ENCODE measurements at places on chromosomes 4 and X. TPM values are rescaled to one million over a fixed set of nuclear protein-coding genes. Genes with fewer than 3 reads are reported as not detected.

GRCh38 chr4:72569719-72570235, 756 bp upstream of the ADAMTS3 start:
- no peak for DNase-seq

DNA sequence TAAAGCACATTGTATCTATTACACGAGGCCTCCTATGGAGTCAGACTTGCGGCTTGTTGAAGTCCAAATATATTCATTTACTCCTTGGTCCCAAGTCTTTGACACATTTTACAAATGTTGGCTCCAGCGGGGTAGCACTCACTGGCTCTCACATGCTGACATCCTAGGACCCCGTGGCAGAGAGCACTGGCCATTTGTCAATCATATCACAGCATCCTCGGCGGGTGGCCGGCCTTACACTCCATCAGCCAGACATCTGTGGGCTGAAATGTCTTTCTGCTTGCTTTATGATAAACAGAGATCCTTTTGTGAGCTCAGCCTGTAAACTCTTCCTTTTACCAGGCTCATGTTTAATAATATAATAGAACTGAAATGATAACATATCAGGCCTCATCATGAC, 25.7 kb upstream of the VCX2 start:
- DNase-seq = no peak

Gene FAM47A
- total RNA-seq = not detected

Gene KCNIP4
- 0.28 TPM for total RNA-seq

Gene SLC35A2
- total RNA-seq = 40.8 TPM

Gene TGIF2LX
- not detected for total RNA-seq

DNA sequence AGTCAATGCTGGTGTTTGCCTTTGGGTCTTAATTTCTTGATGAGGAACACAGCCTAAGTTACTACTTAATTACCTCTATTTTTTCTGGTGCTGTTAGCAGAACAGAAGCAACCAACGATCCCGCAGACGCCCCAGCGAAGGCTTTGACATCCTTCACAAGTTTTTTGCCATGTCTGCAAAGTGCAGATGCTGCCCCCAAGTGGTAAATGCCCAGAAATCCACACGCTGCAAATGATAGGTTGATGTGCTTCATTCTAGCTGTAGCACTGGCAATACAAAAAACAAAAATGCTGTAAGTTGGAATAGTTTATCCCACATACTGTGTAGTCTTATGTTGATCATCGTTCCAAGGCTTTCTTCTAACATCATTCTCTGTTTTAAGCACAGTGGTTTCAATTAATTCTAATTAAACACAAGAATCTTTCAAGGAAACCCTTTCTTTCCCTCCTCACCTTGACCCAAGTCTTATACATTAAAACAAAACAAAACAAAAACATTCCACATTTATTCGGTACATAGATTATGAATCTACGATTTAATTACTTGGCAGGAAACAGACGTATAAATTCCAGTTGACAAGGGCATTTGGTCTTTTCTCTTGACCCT, 1.2 kb downstream of the PNPLA4 start:
- peak; percentile 71 for DNase-seq

DNA sequence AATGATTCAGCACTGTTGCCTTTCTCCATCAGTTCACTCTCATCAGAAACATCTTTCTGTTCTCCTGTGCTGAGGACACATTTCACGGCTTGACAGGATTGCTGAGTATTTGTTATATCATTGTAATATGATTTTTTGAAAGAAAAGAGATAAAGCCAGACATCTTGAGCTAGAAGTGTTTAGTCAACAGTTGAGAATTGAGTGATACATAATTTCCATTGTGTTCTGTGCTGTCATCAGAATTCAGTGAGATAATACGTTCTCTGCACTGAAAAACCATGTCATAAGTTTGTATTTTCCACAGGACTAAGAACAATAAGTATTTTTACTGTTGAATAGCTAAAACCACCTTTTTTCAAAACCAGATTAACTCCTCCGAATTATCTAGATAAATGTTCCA, 50.2 kb upstream of the GPRIN3 start:
- DNase-seq = no peak

Gene MAGEA2B
- total RNA-seq = not detected

- peak; percentile 34 for DNase-seq
These were observed 19.2 kb downstream of the SUPT20HL2 start for GRCh38 chrX:24294619-24295018.

DNA sequence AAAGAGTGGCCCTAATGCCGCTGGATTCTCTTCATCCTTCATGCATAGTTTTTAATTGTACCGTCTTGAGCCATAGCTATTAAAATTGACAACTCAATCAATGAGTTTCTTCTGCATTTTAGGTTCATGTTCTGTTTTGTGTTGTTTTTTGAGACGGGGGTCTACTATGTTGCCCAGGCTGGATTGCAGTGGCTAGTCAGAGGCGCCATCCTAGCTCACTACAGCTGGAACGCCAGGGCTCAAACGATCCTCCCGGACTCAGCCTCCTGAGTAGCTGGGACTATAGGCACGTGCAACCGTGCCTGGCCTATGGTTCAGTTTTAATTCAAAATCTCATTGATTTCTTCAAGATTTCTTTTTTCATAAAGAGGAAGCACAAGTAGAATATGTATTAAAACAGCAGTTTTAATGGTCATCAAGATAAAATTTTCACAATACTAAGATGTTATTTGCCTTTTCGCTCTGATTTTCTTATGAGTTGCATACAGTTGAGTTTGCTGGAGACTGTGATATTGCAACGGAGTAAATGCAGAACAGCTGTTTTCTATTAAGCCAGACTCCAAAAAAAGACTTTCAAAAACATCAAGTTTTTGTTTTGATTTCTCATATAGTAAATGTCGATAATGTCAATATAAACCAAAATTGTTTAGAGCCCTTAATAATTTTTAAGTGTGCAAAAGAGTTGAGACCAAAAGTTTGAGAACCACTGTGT, 1.1 kb upstream of the STX18 start:
- no peak for DNase-seq

DNA sequence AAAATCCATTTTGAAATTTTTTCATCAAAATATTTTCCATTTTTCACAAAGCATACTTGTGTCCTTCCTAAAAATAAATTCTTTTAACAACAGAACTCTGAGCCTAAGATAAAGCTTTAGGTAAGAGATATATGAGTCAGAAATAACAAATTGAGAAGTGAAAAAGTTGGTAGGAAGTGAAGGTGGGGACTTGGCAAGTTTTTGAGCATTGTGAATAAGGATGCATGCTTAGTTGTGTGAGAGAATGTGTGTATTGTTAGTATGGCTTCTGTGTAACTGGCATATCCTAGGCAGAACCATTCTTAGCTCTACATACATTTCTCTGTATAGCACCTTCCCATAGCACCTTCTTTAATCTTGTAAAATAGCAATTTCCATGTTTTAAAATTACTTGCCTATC, 6.8 kb downstream of the ASB5 start:
- no peak for DNase-seq

GRCh38 chr4:88022289-88022688, 14.9 kb downstream of the PKD2 start:
- no peak for DNase-seq

DNA sequence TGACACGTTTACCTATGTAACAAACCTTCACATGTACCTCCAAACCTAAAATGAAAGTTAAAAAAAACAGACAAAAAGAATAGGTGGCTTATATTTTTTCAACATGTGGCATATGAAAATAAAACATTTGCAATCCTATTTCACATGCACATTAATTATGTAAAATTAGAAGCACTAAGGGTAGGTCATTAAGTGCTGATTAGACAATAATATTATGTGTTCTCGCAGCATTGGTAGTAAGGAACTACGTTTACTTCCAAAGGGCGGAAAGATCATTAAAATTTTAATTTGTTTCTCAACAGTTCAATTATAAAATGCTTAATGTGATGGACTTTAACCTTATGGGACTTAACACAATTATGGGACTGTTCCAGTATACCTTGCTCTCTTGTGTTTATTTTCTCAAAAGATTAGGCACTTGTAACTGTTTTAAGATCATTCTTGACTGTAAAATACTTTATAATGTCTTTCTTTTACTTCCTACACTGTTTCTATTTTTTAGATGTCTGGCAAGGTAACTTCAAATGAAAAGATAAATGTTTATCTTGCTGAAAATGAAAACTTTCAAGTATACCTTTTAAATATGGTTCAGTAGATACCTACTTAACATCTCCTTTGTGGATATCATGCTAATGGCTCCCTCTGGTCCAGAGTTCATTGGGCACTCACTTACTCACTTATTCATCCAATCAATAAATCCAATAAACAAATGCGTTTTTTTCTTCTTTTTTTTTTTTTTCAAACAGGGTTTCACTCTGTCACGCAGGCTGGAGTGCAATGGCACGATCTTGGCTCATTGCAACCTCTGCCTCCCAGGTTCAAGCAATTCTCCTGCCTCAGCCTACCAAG, 202.0 kb downstream of the ARAP2 start:
- no peak for DNase-seq

Gene ADH6
- 23.1 TPM for total RNA-seq

DNA sequence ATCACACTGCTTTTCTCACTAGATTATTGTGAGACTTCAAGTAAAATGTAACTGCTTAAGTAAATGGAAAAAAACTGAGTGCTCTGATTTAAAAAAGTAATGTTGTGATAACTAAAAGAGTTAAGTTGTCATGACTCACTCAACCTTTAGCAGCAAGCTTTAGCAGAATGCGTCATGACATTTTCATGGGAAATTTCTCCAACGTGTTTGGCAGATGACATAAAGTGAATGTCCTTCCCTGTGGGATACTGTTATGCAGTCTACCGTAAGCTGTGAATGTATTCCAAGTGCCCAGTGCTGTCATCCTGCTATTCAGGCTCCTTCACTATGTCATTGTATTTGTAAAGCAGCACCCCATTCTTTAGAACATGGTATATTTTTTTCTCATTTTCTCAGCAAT, 136.2 kb downstream of the CPXCR1 start:
- peak; percentile 11 for DNase-seq

Gene SH3RF1
- 13.9 TPM for total RNA-seq

DNA sequence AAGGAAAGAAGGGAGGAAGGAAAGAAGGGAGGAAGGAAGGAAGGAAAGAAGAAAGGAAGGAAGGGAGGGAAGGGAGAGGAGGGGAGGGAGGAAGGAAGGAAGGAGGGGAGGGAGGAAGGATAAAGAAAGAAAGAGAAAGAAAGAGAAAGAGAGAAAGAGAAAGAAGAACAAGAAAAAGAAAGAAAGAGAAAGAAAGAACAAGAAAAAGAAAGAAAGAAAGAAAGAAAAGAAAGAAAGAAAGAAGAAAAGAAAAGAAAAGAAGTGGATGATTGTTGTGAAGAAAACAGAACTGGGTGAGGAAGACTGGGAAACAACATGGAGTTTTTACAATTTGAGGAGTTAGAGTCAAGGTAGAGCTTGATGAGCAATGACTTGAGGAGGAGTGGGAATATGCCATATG, 78.0 kb downstream of the EIF4E start:
- DNase-seq = no peak

Gene PNMA6F
- total RNA-seq = not detected

- no peak for DNase-seq
These were observed 224.5 kb upstream of the PGRMC2 start for GRCh38 chr4:128512161-128512560.

Gene ADH7
- not detected for total RNA-seq

- DNase-seq = no peak
These were observed 161.5 kb downstream of the SOWAHB start for GRCh38 chr4:76736414-76736813.

DNA sequence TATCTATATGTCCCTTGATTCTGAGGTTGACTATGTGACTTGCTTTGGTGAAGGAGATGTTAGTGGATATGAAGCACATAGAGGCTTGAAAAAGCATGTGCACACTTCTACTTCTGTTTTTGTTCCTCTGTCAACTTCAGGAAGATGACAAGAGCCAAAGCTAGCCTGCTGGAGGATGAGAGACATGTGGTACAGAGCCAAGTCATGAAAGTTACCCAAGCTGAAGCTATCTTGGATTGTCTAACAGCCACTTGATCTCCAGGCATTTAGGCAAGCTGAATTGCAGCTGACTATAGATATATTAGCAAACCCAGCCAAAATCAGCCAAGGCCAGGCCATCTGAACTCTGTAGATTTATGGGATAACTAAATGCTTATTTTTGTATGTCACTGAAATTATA, 70.8 kb upstream of the DYNLT3 start:
- DNase-seq = no peak

DNA sequence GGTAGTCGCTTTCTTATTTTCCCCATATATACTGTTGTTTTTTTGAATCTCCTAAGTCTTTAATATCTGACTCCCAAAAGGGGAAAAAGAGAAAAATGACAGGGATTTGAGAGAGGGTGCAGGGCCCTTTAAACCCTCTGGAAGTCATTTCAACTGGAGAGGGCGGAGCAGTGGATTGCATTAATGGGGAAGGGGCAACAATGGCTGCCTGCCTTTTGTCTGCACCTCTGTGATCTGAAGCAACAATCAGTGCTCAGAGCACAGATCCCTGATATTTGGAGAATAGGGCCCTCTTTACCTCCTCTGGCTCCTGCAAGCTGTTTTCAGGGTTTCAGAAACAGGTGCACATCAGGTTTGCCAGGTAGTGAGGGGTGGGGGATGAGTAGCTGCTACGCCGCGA, 1458.3 kb upstream of the TENM3 start:
- DNase-seq = no peak

DNA sequence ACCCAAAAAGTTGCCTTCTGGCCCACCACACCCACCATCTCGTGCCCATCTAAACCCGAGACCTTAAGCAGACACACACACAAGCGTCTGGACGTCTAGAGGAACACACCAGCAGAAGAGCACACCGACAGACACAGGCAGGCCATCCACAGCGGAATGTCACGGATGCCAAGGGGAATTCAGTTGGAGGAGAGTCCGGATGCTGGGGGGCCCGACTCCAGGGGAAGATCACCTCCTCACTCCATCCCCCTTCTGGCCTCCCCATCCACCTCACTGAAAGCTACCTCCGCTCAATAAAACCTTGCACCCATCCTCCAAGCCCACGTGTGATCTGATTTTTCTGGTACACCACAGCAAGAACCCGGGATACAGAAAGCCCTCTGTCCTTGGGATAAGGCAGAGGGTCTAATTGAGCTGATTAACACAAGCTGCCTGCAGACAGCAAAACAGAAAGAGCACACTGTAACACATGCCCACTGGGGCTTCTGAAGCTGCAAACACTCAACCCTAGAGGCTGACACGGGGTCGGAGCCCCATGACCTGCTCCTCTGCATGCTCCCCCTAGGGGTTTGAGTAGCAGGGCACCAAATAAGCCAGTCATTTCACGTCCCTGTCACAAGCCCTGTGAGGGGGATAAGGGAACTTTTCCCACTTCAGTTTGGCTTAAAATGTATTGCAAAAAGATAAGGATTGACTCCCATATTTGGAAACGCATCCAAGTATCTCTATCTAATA, 339.6 kb upstream of the PCDH10 start:
- no peak for DNase-seq

Gene VAMP7
- 55.9 TPM for total RNA-seq

GRCh38 chr4:93710101-93710846, 118.3 kb upstream of the ATOH1 start:
- DNase-seq = peak; percentile 47

DNA sequence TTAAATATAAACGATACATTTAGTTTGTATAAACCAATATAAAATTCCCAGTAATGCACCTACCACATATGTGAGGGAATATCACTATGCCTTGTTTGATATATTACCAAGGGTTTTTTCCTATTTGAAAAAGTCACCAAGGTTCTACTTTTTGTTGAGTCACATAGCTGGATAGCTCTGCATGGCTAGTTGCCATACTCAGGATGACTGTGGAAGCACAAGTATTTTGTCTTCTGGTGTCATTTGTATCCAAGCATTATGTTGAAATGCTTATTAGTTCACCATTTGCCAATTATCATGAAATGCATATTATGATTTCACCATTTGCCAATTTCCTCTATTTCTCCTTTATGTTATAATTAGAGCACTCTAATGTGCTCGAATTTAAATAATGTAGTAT, 162.7 kb upstream of the TTC29 start:
- no peak for DNase-seq

Gene GAB1
- 37.5 TPM for total RNA-seq

- DNase-seq = peak; percentile 83
These were observed 25.8 kb downstream of the ADRA2C start for GRCh38 chr4:3791910-3792542.
